Left hindlimb (tissue), 1 donor: ENCODE measurements at places on chromosomes 4 and X.

DNA sequence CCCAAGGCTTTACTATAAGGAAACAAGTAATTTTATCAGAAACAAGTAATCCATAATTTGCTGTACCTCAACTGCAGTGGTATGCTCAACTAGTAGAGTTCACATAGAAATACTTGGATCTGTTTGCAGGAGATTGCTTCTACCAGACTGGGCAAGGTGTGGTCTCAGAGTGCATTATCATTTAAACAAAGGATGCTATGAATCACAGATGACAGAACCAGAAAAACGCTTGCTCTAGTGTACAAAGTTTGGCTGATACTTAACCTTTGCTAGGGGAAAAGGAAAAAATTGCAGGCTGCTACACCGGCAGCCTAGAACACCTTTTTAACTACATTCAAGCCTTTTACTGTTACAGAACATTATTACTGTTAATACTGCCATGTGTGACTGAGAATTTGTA is 97.1 kb downstream of the ENOX2 start:
- DNase-seq, result no peak

GRCh38 chrX:13110433-13111324 is 66.3 kb upstream of the FAM9C start:
- DNase-seq, result no peak

DNA sequence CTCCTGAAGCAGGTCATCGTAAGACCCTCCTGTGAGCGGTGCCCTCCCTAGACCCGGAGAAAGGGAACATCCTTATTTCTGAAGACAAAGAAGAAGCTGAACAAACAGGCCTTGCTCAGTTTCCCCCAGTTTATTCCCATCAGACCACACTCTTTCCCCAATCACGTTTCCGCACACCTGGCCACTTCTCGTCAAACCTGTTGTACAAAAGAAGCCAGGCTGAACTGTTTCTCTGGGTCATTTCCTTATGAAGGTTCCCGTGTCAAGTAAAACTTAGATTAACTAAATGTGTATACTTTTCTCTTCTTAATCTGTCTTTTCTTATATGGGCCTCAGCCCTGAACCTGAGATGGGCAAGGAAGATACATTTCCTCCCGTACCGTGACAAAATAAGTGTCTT is 111.6 kb upstream of the ENPP6 start:
- DNase-seq, result no peak

DNA sequence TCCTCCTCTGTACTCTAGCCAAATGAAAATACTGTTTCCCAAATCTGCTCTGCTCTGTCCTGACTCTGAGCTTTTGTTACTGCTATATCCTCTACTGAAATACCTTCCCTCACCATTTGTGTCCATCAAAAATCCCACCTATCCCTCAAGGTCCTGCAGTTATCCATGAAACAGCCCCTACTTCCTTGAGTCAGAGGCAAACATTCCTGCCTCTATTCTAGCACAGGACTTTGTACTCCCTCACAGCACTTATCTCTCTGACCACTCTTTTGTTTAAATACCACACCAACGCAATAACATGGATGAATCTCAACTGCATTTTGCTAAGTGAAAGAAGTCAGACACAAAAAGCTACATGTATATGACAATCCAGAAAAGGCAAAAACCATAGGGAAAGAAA is 10.5 kb upstream of the RNF128 start:
- no peak for DNase-seq

- peak; percentile 84 for DNase-seq
These were observed at the start of gene SGCB for GRCh38 chr4:52038103-52038912. Gene SGCB, minus strand, starts transcription at chr4:52038299. Its CDS starts 40 bp downstream, at chr4:52038259.

- DNase-seq, result no peak
These were observed 9.0 kb downstream of the GK2 start for GRCh38 chr4:79399076-79399475.

DNA sequence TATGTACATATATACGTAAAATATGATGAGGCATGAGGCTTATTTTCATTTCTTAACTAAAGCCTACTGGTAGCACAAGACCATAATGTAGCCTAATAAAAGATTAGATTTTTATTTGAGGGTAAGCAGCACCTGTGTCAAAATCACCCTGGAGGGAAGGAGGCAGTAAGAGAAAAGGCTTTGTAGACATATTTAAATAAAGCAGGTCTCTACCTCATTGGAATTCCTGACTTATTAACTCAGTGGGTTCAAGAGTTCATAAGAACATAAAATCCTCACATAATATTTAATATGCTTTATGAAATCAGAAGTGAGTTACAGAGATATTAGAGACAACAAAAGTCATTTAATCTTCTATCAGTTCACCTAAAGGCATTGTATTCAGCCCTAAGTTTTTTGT is 261.6 kb upstream of the ANKRD50 start:
- no peak for DNase-seq

DNA sequence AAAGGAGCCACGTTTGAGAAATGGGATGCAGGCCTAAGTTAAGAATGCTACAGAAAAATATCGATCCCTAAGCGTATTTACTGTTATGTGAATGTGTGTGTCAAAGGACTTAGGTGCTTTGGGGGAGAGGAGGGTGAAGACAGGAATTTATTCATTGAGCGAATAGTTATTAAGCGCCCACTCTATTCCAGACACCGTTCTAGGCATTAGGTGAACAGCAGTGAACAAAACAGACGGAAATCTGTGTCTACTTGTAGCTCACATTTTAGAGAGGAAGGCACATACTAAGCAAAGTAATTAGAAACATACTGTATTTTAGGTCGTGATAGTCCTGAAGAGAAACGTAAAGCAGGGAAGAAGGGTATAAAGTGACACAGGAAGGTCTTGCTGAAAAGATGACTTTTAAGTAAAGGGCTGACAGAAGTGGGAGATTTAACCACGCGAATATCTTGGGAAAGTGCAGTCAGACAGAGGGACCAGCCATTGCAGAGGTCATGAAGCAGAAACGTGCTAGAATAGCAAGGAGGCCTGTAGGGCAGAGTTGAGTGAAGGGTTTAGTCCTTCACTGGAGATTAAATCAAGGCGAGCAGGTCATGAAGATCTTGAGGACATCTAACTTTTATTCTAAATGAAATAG is 541 bp downstream of the AIMP1 start:
- no peak for DNase-seq

DNA sequence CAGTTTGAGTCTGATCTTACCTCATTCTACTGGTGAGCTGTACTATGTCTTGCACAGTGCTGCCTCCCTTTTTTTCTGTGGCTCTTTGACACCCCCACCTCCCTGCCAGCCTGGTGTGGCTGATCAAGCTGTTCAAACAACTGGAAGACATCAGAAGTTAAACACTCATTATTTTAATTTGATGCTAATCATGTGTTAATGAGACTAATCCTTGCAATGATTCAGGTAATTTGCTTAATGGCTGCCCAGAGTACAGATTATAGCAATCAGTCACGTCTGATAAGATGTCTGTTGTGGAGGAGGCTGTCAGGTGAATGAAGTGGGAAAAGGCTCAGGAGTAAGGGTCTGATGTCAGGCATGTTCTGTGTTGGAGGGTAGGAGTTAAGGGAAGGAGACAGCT is 87.4 kb upstream of the GK2 start:
- DNase-seq, result no peak

GRCh38 chrX:30241724-30242415 is at the start of gene MAGEB4:
Gene MAGEB4, plus strand, starts transcription at chrX:30242000. Its CDS starts 136 bp downstream, at chrX:30242136.
- no peak for DNase-seq

- DNase-seq, result no peak
These were observed 59.3 kb upstream of the UBQLN2 start for GRCh38 chrX:56503941-56504673.

DNA sequence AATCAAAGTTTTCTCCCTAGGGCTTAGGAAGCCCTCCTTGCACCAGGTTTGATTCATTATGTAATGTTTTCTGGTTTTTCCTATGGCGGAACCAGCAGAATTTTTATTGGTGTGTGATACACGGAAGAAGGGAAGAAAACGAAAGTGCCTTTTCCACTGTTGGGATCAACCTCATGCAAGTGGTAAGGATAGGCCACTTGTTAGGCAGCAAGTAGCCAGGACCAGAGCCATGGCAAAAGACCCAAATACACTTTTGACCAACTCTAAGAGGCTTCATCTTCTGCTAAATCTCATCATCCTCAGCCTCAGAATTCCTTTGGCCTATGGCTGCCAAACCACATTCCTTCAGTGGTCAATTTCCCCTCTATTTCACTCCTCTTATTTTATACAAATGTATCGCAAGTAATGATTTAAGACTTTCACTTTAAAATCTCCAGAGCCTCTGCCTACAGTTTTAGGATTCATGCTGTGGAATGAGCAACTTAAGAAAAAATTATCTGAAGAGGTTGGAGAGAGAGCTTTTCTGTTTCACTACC is 21.2 kb downstream of the PPAT start:
- no peak for DNase-seq

DNA sequence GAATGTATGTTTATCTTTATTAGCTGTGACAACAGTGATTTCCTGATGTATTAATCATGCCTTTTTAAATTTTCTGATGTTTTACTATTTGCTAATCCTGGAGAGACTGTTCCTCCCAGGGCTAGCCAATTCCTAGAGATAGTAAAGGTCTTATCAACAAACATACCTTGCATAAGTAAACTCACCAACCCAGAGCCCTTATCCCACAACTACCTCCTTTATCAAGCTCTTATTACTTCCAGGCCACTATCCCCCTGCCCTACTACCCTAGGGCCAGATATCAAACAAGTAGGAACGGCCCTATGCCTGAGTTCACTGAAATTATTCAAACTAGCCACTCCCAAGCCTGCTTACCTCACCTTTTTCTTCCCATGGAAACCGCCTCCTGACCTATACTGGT is 58.2 kb upstream of the NPNT start:
- DNase-seq, result no peak

GRCh38 chrX:68133181-68133580 is 300.1 kb downstream of the OPHN1 start:
- DNase-seq, result no peak

GRCh38 chrX:154329294-154329693 is 33.7 kb downstream of the TKTL1 start:
- DNase-seq, result no peak

DNA sequence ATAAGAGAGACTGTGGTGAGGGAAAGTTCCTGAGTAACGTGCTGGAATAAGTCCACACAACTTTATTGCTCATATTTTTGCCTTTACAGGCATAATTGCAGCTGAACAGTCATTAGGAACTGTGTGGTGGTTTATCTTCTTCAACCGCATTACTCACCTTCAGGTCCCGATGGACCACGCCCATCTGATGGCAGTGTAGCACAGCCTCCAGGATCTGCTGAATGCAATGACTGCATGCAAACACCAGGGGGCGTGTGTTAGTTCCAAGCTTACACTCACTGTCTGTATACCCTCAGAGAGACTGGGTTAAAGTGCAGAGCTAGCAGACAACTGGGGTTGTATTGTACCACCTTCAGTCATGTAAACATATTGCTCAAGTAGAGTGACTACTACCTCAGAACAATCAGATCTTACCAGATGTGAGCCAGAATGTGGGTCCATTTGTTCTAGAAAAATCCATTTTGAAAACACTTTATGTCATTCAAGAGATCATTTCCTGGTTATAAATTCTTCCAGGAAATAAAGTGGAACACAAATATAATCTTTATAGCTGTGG is 214.0 kb downstream of the CAMK2D start:
- peak; percentile 82 for DNase-seq

DNA sequence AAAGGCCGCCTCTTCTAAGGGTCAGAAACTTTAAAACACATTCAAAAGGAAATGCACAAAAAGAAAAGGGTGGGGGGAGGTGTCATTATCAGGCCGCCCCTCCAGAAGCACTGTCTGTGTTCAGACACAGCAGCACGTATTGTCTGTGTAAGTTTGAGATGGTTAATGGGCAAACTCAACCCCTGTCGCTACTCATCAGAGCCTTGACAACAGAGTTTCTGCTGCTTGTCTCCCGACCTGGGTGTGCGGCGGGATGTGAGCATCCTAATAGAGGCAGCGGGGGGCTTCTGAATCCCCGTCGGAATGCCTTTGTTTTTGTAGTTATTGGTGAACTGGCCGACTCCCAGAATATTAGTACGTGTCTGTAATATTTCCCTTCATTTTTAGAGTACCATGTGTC is 158.9 kb downstream of the DCTD start:
- DNase-seq, result no peak

- DNase-seq, result no peak
These were observed 61.3 kb downstream of the NPNT start for GRCh38 chr4:105956569-105956968.

- DNase-seq, result no peak
These were observed 765 bp downstream of the ENOPH1 start for GRCh38 chr4:82430964-82431745.

DNA sequence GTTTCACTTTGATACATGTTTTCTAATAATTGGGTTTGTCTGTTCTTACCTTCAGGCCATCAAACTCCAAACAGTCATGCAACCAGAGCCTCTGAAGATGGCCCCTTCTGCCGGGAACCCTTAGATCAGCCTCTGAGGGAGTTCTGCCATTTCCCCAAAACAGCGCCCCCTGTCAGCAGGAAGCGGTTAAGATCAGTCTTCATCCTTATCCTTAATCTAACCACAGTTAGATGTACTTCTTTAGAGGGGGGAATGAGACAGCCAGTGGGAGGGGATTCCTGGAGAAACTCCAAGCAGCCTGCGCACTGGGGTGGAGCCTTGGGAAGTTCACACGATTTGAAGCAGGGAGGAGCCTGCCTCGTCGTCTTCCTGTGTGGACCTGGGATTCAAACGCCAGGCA is 185.4 kb downstream of the INPP4B start:
- no peak for DNase-seq

GRCh38 chrX:87045352-87045751 is 472.2 kb upstream of the KLHL4 start:
- no peak for DNase-seq

DNA sequence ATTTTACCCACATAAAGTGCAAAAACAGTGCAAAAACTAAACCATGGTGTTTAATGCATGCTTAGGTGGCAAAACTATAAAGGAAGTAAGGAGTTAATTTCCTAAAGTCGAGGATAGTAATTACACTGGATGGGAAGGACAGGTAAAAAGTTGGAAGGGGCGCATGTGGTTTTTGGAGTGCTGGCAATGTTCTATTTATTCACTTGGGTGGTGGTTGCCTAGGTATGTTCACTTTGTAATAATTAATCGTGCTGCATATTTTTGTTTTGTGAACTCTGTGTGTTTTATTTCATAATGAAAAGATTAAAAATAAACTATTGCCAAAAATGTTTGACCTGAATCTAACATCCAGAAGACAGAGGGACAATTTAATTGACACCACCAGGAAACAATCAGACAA is 32.1 kb upstream of the SMARCA5 start:
- DNase-seq, result no peak
